ENCODE measurements at places on chromosomes 16 and 17.
A peak's percentile ranks its signal among the peaks of the same experiment; 100 is the strongest.

- no peak for DNase-seq
Observed at GRCh38 chr17:39624313-39624712, 2.4 kb upstream of the PPP1R1B start.

DNA sequence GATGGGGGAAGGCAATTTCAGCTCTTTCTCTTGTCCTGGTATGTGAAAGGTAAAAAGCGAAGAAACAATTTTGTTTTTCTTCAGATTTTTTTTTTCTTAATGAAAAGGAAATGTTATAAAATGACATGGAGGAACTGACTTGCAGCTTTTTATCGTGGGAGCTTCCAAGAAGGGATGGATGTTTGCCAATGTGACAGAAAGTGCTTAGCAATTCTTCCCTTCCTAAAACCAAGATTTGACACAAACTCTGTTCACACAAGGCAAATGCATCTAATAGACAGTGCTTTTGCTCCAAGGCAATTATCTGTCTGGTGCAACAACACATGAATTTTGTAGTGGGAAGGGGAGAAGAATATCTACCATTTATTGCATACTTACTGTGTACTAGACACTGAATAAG lies 988.5 kb downstream of the CDH11 start:
- DNase-seq: no peak

- DNase-seq: no peak
Observed at GRCh38 chr16:80893686-80894085, 89.3 kb upstream of the CDYL2 start.

- DNase-seq: peak; percentile 85
Observed at GRCh38 chr17:57987581-57988300, at the start of gene VEZF1. VEZF1 (minus strand) TSS chr17:57988254; CDS start chr17:57988111, 143 bp downstream.

- DNase-seq: no peak
Observed at GRCh38 chr16:58046936-58047335, 21.4 kb downstream of the MMP15 start.

Measured in NB4 (cell line).